Stimulated activated CD4-positive, alpha-beta T cell treated with anti-CD3 and anti-CD28 coated beads, TNF-alpha, amount 100 ng/mL, for 1 hour (primary cell): ENCODE measurements at places on chromosomes 6 and 20.

DNA sequence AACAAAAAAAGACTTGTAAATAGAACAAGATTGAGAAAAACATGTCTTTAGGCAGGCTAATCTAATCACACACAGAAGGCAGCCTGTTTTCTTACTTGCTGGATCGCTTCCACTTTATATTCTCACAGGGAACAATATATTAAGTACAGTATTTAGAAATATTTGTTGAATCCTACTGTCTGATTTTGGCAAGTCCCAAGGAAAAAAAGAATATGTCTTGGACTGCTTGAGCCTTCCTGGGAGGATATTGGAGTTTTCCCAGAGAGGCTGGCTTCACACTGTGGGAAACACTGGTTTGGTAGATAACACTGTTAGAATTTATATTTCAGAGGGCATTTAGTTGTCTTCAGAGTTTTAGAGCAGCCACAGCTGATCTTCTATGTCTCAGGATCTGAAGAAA lies 229.7 kb downstream of the PRL start:
- no peak for DNase-seq

- no peak for DNase-seq
These were observed 860 bp downstream of the DEFB124 start for GRCh38 chr20:31474097-31474436.

DNA sequence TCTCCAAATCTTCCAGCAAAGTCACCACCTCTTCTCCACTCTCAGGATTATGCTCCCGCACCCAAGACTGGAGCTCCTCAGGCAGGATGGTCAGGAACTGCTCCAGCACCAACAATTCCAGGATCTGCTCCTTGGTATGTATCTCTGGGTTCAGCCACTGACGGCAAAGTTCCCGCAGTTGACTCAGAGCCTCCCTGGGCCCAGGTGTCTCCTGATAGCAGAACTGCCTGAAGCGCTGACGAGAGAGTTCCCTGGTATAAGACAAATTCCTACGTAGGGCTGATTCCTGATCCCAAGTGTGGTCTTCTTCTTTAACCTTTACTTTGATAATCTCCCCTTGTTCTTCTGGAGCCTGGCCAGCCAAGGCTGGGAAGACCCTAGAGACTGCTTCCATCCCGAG lies 60.6 kb downstream of the GPX5 start:
- DNase-seq: no peak

DNA sequence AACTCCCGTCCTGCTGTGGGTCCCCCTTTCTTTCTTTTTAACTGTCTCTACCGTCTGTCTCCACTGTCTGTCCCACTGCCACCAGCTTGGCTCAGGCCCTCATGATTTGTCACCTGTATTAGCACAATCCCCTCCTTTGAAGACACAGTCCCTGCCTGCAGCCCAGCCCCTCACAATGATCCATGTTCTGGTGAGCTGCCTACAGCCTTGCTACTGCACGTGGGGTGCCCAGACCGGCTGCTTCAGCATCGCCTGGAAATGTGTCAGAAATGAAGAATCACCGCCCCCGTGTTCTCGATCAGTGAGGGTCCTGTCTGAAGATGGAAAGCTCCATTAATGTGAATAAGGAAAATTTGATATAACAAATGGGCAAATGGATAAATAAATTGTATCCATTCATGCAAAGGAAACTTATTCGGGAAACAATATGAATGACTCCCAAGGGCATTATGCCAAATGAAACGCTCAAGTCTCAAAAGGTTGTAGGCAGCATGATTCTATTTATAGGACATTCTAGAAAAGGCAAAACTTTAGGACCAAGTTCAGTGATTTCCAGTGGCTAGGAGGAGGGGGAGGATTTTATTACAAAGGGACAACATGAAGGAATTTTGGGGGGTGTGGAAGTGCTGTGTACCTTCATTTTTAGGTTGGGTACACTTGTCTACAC lies 59.4 kb upstream of the CD83 start:
- no peak for DNase-seq

GRCh38 chr20:63052571-63053431 lies 46.0 kb upstream of the BHLHE23 start:
- DNase-seq: no peak

DNA sequence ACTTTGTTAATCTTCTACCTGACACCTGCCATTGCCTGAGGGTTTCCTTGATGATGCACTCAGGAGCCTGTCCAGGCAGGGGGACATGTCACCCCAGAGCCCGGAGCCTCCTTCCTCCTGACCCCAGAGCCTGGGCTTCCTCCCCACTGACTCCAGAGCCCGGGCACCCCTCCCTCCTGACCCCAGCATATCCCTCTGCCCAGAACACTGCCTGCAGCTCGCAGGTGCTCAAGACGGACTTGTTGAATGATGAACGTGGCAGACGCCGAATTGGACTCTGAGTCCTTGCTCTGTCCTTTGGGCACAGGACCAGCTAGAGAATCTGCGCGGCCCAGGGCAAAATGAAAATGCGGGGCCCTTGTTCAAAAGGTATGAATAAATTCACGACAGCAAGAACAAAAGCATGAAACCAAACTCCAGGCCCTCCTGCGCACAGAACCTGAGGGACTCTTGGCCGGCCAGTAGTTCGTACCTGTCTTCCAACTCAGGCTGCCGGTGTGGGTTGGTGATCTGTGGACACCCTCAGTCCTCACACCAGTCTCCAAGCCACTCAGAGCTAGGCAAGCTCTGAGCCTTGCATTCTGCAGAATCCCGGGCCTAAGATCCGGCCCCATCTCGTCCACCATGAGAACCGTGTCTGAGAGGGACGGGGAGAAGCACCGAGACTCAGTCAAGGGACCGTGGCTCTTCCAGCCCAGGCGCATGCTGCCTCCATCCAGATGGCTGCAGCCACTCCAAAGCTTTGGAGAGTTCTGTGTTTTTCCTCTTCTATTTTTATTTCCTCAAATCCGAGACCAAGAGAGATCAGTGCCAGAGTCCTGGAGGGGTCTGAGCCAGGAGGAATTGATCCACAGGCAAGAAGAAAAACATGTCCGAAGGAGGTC lies 104.7 kb downstream of the BMP7 start:
- no peak for DNase-seq

GRCh38 chr20:51125780-51126179 lies 102.9 kb upstream of the KCNG1 start:
- DNase-seq: no peak

DNA sequence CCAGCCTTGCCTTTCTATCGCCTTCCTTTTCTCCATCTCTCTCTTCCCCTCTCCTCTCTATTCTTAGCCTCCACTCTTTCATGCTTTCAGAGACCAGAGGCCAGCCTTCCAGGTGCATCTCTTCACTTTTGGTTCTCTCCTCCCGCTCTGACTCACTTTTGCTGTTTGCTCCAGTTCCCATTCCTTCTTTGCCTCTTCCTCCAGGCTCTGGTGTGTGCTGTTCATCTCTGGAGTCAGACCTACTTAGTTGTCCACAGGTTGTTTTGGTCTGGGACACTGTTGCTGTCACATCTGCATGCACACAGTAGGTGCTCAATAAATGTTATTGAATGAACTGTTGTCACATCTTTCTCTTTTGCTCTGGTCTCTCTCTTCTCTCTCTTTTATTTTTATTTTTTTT lies 1.6 kb upstream of the CDH22 start:
- DNase-seq: no peak

GRCh38 chr20:8246716-8247115 lies 114.7 kb downstream of the PLCB1 start:
- DNase-seq: no peak

GRCh38 chr20:63056236-63057170 lies 49.7 kb upstream of the BHLHE23 start:
- DNase-seq: no peak

- DNase-seq: no peak
These were observed 12.4 kb downstream of the SERINC1 start for GRCh38 chr6:122459240-122459639.

DNA sequence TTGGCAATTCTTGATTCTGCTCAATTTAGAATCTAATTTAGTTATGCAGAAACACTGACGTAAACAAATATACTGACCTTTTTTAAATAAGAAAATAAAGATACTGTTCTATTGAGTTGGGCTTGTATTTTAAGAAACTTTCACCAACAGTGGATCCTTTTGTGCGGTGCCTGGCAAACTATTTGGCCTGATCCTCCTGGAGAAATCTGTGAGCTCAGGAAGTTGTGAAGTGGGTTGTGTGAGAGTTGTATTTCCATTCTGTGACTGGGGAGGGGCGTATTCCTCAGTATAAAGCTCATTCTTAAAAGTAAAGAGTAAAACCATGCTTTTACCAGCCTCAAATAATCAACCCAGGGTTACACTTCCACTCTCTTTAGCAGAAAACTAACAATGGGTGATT lies 85.6 kb downstream of the SEL1L2 start:
- DNase-seq: no peak
